Activated T-helper 17 cell treated with anti-CD3 and anti-CD28 coated beads, Interleukin-2, amount 50 U/mL, for 72 hours (primary cell): ENCODE measurements at places on chromosomes 11 and 22. TPM values are rescaled to one million over a fixed set of nuclear protein-coding genes. Genes with fewer than 3 reads are reported as not detected.

CNIH2 gene
- total RNA-seq = 3.9 TPM

ABCG4 gene
- not detected for total RNA-seq

NOX4 gene
- total RNA-seq = not detected

PTGDR2 gene
- 0.19 TPM for total RNA-seq

ROBO4 gene
- total RNA-seq = not detected

HBG1 gene
- total RNA-seq = not detected

OR8J3 gene
- total RNA-seq = not detected

OR10A2 gene
- total RNA-seq = not detected

CD3E gene
- 500 TPM for total RNA-seq

- no peak for ATAC-seq
These were observed 64.9 kb downstream of the ENDOD1 start for GRCh38 chr11:95154514-95154913.

- ATAC-seq = no peak
These were observed 30.1 kb downstream of the ELFN2 start for GRCh38 chr22:37397226-37397625.

DNA sequence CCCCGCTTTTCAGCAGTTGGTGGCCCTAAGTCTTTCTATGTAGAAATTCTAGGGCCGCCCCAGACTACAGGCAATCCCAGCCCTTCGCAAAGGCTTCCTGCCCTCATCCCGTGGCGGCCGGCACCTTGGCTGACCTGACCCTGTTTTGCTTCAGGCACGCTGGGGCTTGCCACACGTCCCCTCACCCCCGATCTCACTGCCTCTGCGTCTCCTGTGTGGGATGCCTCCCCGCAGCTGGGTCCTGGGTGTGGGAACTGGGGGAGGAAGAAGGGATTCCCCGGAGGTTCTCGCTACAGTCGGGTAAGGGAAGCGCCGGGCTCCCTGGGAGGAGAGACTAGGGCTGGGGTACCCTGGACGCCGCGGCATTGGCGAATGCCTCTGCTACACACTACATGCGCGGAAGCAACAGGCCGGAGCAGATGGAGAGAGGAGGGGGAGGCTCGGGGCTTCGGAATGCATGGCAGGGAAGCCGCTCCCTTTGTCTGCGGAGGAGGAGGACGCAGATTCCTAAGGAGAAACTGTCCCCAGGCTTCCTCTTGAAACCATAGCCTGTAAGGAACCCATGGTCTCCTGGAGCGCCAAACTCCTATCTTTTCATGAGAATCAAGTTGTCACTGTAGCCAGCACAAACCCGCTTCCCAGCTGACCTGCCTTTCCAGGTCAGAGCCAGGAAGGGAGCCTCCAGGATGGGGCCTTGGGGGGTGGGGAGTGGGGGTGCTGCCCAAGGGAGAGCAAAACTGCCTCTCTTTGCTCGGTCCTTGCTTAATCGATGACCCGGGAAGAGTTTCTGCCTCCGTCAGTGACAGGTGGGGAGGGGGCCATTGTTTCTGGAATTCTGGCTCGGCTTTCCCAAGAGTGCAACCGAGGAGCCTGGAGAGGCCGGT lies 1.4 kb downstream of the DTX4 start:
- ATAC-seq = no peak

- no peak for ATAC-seq
These were observed 48.6 kb downstream of the MRGPRX1 start for GRCh38 chr11:18890615-18891014.

DNA sequence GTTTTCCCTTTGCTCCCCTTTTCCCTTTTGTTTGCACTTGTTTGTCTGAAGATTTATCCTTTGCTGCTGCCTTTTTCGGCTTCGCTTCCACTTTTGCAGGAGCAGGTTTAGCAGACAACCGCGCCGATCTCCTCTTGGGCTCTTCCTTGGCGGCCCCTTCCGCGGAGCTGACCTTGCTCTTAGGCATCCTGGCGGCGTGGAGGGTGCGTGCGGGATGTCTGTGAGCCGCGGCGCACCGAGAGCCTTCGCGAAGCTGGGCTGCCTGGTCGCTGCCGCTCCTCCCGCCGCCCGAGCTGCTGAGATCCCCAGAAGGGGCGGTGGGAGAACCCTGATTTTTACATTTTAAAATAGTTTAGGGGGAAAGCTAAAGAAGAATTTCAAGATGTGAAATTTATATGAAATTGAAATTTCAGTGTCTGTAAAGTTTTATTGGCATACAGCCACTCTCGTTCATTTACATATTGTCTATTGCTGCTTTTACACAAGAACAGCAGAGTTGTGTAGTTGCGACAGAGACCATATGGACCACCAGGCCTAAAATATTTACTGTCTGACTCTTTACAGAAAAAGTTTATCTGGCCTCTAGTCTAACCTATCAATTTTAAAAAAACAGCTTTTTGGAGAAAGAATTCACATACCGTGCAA lies 105.2 kb upstream of the RRM1 start:
- no peak for ATAC-seq

DNA sequence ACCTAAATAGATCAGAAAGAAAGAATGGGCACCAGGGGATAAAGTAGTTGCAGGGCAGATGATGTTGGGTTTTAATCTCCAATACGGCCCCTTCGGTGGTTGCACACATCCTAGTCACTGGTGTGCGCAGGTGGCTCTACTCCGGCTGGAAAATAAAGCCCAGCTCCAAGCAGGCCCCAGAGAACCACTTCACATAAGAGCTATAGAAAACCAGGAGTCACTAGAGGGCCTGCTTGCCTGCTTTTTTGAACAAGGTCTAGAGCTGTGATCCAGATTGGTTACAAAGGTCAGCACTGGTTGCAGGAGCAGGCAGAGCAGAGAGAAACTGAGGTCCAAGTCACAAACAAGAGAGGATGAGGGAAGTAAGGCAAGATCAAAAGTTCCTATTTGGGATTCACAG lies 41.5 kb upstream of the MS4A8 start:
- no peak for ATAC-seq

DNA sequence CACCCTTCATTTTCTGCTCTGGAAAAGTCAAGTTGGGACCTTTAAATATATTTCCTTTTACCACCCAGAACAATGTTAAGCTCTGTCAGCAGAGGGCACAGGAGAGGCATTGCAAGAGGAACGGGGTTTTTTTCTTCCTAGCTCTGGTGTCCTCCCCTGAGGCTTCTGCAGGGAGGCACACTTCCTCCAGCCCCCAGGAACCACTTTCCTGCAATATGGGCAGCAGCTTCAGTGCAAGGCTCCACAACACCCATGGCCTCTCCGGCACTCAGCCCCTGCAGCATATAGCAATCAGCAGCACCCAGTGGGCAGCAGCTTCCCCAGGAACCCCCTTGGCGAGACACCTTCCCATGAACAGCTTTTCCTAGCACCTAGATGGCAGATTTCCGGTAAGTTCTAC lies 101.4 kb downstream of the SYT9 start:
- ATAC-seq = no peak

DNA sequence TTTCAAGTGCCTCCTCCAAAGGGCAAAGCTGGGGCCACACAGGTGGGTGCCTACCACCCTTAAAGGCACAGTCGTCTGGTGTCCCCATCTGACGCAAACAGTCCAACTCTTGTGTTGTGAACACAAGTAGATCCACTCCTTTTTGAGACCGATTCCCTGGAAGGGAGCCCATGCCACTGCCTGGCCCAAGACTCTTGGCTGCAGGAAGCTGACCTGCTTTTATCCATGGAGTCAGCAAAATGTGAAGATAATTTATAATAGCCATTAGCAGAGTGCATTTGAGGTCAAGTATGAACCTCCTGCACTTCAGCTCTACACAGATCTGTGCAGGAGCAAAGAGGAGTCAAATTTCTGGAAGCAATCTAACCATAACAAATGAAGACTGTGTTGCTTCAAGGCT lies 68.5 kb downstream of the ADM start:
- ATAC-seq = no peak
